Neuronal stem cell (in vitro differentiated cells): ENCODE measurements at places on chromosomes 12 and 14.

- DNase-seq, result no peak
These were observed 141.7 kb upstream of the GARIN6 start for GRCh38 chr12:99505805-99506204.

DNA sequence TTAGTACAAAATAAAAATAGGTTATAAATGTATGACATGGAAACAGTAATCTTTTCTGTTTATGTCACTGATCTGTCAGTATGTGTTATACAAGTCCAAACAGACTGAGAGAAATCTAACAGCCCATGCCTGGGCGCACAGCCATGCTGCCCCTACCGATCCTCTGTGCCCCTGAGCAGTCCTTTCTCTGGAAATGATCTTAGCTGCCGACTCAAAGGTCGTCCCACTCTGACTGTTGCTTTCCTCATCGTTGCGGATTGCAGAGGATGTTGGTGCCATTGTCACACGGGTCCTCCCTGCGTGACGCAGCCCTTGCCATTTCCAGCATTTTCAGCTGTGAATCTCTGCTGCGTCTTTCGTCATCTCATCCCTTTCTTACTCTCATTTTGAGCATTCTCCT, 82.9 kb upstream of the DYNC1H1 start:
- DNase-seq, result no peak

DNA sequence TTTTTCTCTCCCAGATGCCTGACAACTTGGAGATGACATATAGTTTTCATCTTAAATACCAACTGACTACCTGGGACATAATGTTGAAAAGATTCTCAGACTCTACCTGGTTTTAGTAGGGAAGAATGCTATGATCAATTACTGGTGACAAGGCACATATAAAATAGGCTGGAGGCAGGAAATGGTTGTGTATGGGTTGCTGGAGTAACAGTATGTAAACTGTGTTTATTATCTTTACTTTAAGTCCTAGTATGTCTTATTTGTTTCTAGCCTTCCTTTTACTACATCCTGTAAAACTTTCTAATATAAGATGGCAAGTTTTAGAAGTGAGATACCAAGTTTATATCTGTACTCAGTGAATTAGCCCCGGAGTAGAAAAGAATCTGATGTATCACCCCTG, 98.1 kb downstream of the NUBPL start:
- DNase-seq, result no peak

DNA sequence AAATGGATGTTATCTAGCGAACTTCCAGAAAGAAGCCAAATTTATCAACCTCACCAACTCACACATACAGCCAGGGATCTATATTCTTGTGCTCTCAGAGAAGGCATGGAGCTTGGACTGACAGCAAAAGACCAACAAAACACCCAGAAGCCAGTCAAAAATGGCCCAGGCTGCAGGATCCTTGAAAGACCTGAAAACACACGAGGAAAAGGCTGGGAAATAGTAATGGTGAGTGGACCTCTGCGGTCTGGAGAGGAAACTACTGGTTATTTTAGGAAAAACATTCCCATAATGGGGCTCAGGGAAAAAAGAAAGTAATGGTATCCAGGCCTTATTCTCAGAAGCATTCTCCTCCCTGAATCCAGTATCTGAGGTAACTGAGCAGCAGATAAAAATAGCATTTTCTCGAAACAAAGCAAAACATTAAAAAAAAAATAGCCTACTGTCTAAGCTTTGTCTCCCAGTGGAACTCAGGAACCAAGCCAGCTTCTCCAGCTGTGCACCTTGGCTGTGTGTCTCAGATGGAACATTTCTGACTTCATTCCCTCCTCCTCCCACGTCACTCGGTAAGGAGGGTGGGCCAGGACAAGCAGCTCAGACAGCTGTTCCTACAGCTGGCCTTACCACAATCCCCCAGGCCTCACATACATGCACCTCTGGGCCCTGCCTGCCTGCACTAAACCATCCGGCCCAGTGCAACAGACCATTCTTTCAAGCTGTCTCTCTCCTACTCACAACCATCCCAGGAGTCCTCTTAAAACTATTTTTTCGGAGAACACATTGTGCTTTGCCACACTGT, 249.9 kb downstream of the DAD1 start:
- no peak for DNase-seq
